ENCODE measurements at places on chromosomes 12 and 14. TPM values are rescaled to one million over a fixed set of nuclear protein-coding genes. Genes with fewer than 3 reads are reported as not detected.

GRCh38 chr14:104941508-104942365 lies 17.1 kb downstream of the PLD4 start:
- no peak for DNase-seq
- no peak overlapping the region for H3K4me3 ChIP-seq
- no peak overlapping the region for H3K27ac ChIP-seq
- peaks cover 26% of the 10 kb centered on the region for H3K27me3 ChIP-seq

DNA sequence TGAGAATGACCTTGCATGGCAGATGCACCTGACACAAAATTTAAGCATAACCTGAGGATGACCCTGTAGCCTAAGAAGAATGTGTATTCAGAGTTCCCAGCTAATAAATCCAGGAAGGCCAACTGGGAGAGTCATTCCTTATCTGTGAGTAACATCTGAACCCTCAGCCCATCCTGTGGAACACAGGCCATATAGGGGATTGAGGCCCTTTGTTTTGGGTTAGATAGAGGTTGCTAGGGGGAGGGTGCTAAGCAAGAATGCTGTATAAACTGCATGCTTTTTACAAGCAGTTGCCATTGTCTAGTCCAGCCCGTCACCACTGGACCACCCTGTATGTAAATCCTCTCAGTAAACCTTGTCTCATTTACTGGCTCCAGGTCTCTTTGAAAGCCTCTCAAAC lies 77.0 kb downstream of the BICD1 start:
- H3K36me3 ChIP-seq = no peaks in the 10 kb centered on the region
- no peak overlapping the region for H3K4me3 ChIP-seq
- H3K4me1 ChIP-seq = peaks cover 6% of the 10 kb centered on the region

GRCh38 chr12:89364631-89365030 lies 12.3 kb upstream of the DUSP6 start:
- no peaks in the 10 kb centered on the region for H3K27me3 ChIP-seq
- H3K4me1 ChIP-seq = peaks cover 3% of the 10 kb centered on the region
- no peaks in the 10 kb centered on the region for H3K36me3 ChIP-seq
- H3K27ac ChIP-seq = no peak overlapping the region

OLR1 gene
- 15.1 TPM for total RNA-seq

KCNMB4 gene
- total RNA-seq = 9.2 TPM

GRCh38 chr12:122651520-122652224 lies 51.5 kb downstream of the HCAR2 start:
- no peak overlapping the region for H3K27ac ChIP-seq
- H3K4me3 ChIP-seq = no peak overlapping the region
- no peaks in the 10 kb centered on the region for H3K27me3 ChIP-seq
- no peaks in the 10 kb centered on the region for H3K36me3 ChIP-seq
- no peaks in the 10 kb centered on the region for H3K4me1 ChIP-seq
